Anterior cingulate cortex (tissue), 58 donors: ENCODE measurements at places on chromosomes 5 and 9.

DNA sequence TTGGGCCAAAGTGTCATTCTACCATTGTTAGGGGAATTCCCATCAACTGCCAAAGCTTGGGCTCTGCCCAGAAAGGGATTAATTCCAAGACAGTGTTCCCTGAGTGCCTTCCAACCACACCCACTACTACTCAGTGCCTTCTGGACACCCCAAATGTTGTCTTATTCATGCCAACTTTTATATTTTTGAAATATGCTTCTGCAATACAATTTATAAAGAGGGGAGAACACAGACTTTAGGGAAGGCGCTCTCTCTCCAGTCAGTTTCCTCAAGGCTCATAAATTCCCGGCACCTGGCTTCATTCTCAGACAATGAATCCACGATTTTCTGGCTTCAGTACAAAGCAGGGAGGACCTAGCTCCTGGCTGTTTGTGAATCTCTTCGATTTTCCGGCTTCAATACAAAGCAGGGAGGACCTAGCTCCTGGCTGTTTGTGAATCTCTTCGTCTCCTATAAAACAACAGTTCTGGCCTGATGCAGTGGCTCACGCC, 120.1 kb upstream of the MYO10 start:
- DNase-seq = peak; percentile 5

DNA sequence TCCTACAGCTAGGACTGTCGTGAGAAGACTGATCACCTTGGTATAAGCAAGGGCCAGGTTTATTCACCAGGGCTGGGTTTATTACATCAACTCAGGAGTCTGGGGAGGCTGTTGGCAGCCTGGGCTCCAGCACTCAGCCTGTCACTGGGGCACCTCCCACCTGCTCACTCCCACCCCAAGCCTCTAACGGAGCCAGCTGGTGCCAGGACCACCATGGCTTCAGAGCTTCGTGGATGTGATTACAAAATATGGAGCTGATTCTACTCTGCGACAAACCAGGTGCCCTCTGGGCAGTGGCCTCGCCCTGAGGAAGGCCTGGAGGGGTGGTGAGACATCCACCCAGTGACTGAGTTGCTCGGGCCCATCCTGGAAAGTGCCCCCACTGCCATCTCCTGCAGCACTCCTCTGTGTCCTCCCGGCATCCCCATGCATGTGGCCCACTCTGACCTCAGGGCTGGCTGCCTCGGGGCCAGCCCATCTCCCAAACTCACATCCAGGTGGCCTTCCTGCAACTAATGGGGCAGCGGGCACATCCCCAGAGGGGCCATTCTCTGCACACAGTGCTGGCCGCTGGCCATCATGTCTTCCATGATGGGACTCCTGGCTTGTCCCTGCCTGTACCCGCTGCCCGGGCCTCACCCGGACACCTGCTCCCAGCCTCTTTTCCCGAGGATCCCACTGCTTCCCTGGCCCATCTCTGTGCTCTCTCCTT, 49.6 kb downstream of the SECISBP2 start:
- no peak for DNase-seq

GRCh38 chr9:134936346-134937163, 18.8 kb upstream of the FCN1 start:
- DNase-seq = no peak

- no peak for DNase-seq
Measured at GRCh38 chr9:137308057-137308619, 6.1 kb upstream of the NRARP start.

- DNase-seq = no peak
Measured at GRCh38 chr9:70044490-70045307, 1.1 kb downstream of the MAMDC2 start.

- DNase-seq = no peak
Measured at GRCh38 chr5:82309091-82309531, 31.0 kb upstream of the RPS23 start.

DNA sequence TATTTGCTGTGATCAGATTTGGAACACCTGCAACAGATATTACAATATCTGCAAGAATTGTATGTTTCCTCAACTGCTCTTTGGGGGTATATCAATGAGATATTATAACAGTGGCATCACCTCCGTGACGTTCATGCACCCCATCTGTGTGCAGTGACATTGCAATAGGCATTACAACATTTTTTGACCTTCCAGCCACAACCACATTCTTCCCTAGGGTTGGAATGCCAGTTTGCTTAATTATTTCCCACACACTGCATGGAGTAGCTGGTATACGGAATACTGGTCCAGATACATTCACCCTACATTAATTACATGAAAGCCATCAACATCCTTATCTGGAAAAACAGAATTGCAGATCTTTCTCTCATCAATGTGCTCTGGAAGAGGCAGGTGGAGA, 42.3 kb downstream of the FBXO4 start:
- DNase-seq = no peak

- no peak for DNase-seq
Measured at GRCh38 chr5:158677470-158677838, 422.3 kb downstream of the EBF1 start.

- no peak for DNase-seq
Measured at GRCh38 chr5:115758356-115758755, 58.1 kb downstream of the CDO1 start.

DNA sequence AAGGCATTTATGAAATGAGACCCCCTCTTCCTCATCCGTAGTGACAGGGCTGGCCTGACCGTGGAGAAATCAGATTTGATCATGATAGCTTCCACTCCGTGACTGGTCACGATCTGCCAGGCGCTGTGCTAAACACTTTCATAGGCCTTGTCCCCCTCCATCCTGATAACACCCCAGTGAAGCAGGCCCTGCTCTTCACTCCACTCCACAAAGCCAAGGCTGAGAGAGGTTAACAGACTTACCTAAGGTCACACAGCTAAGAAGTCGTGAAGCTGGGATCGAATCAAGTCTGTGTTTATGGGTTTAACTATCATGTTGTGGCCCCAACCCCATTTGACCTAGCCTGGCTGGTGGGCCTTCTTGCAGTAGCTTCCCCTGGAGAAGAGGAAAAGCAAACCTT, 53.3 kb upstream of the IL17B start:
- no peak for DNase-seq

GRCh38 chr9:129647635-129648034, 5.7 kb upstream of the ASB6 start:
- no peak for DNase-seq

GRCh38 chr9:130626249-130626996, 38.0 kb upstream of the PRDM12 start:
- DNase-seq = no peak
